Activated naive CD4-positive, alpha-beta T cell treated with Interleukin-2 at 50 U/mL for 16 hours (primary cell): ENCODE measurements at places on chromosomes 6 and 20.

DNA sequence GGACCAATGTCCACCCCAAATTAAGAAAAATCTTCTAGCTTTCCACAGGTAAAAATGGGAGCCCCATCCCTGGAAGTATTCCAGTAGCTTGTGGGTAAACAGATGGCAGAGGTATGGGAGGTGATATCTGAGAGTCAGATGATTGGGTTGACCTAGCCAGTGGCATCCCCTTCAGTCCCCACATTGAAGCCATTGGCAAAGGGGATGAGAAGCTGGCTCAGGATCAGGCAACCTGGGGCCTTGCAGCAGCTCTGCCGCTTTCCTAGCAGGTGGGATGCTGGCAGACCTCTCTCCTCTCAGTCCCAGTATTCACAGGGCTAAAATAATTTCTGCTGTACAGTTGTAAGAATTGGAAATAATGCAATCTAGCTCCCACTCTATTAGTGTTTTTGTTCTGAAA, 108.9 kb upstream of the KCNG1 start:
- DNase-seq: no peak

DNA sequence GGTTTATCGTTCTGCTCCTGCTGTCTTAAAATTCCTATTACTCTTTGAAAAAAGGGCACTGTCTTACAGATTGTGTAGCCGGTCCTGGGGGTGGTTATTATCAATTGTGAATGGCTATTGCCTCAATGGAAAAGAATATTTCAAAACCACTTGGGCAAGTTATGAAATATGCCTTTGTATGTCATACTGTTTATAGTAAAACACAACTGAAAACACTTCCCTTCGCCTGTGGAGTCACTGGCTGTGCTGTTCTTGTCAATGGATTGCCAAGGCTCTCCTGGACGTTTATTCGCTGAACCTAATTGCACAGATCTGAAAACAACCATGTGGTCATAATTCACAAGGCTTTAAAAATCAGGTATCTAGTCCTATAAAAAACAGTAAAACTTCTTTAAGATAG, 47.8 kb upstream of the TAGAP start:
- DNase-seq: no peak

- DNase-seq: no peak
Measured at GRCh38 chr6:61134028-61134427, 1152.0 kb downstream of the KHDRBS2 start.

- DNase-seq: no peak
Measured at GRCh38 chr20:15378151-15378550, 1040.7 kb upstream of the FLRT3 start.

DNA sequence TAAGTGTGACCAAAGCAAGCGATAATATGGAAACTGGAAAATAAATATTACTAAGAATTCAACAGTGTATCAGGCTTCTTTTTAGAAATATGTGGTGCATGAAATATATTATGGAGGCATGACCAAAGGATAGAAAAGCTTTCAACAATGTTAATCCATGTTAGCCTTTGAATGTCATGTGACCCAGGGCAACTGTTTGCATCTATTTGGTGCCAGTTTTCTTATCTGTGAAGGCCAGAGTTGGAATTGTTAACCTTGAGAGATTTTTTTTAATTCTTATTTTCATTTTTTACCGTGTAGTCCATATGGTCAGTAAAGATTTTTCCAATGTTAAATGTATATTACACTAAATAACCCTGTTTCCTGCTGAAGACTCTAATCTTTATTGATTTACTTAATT, 411.1 kb downstream of the BCKDHB start:
- no peak for DNase-seq

DNA sequence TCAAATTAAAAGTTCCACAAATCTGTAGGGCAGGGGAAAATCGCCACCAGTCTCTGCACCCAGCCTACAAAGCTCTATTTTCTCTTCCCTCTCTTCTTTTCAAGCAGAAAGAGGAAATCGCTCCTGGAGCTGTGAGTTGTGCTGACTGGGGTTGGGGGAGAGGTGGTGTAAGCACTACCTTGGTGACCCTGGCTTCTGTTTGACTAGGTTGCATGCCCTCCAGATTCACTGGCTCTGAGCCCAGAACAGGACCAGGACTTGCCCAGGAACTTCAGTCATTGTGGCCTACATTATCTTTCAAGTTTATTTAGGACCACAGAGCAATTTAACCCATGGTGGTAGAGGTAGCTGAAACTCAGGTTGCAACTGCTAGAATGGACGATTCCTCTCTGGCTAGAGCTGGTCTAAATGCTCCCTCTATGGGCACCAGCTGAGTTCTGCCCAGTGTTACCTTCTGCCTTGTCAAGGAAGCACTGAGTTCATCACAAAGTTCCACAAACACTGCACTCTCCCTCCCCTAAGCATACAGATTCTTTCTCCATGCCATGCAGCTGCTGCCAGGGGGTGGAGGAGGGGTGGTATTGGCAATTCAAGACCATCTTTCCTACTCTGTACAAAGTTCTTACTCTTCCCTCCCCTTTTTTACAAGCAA, 122.0 kb upstream of the BMP5 start:
- DNase-seq: no peak

- DNase-seq: no peak
Measured at GRCh38 chr6:108660251-108660650, 99.5 kb downstream of the FOXO3 start.

GRCh38 chr20:52103913-52104545, 87.5 kb downstream of the ZFP64 start:
- no peak for DNase-seq
